ENCODE measurements at places on chromosomes 2 and 18.
A peak's percentile ranks its signal among the peaks of the same experiment; 100 is the strongest.

DNA sequence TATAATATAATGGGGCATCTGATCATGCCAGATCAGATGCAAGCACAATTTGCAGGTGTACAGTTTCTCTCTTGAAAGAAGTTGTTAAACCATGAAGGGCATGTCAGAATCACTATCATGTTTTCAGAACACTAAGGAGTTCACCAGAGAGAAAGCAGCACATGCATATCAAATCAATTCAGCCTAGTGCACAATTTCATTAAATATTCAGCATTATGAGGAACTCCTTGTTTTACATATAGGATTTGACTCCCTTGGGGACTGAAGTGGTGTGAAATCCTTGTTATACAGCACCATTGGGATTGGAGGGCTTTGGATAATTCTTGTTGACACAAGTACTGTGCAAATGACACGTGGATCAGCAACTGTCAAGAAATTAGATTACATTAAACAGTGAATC lies 562.1 kb upstream of the KLHL29 start:
- DNase-seq, result no peak

DNA sequence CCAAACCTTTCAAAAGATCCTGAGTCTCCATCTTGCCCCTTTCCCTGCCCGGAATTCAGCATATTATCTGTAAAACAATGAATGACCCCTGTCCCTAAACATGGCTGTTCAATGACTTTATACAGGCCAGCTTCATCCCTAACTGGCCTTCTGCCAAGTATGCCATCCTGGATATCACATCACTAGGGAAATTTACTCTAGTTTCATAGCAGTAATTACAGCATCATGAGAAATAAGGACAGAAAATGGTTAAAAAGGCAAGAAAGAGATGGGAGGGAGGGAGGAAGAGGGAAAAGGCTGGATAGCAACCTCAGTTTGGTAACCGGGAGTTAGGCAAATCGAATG lies 4.4 kb downstream of the MBOAT2 start:
- DNase-seq, result no peak

- DNase-seq, result no peak
These were observed 7.2 kb upstream of the CD226 start for GRCh38 chr18:69954719-69955480.

DNA sequence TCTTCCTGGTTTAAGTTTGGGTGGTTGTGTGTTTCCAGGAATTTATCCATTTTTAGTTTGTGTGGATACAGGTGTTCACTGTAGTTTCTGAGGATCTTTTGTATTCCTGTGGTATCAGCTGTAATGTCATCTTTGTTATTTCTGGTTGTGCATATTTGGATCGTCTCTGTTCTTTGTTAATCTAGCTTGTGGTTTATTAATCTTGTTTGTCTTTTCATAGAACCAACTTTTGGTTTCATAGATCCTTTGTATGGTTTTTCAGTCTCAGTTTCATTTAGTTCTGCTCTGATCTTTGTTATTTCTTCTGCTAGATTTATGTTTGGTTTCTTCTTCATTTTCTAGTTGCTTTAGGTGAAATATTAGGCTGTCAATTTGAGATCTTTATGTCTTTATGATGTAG lies 202.4 kb upstream of the ZSWIM2 start:
- no peak for DNase-seq

- peak; percentile 95 for DNase-seq
These were observed 36.0 kb downstream of the ANKRD29 start for GRCh38 chr18:23626451-23627279.

DNA sequence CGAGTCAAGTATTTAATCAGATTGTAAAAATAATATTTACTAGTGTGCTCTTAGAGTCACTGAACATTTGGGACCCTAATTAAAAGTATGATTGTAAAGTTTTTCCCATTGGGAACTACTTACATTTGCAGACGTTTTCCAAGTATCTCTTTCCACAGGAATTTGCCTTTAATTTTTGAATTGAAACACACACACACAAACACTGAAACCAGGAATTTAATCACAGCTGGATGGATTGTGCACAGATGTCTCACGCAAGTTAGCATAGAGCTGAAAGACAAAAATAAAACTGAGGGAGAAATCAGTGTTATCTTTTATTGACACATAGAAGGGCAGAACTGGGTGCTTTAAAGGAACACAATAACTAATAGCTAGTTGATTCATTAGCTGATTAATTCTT lies 230.7 kb downstream of the RND3 start:
- no peak for DNase-seq

DNA sequence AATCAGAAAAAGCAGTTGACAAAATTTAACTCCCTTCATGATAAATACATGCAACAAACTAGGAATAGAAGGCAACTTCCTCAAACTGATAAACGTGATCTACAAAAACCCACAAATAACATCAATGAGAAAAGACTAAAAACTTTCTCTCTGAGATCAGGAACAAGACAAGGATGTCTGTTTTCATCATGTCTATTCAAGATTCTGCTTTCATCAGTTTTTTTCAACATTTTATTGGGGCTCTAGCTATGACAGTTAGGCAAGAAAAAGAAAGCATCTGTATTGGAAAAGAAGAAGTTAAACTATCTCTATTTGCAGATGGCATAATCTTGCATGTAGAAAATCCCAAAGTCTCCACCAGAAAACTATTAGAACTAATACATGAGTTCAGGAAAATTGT lies 12.3 kb upstream of the CHST10 start:
- no peak for DNase-seq

DNA sequence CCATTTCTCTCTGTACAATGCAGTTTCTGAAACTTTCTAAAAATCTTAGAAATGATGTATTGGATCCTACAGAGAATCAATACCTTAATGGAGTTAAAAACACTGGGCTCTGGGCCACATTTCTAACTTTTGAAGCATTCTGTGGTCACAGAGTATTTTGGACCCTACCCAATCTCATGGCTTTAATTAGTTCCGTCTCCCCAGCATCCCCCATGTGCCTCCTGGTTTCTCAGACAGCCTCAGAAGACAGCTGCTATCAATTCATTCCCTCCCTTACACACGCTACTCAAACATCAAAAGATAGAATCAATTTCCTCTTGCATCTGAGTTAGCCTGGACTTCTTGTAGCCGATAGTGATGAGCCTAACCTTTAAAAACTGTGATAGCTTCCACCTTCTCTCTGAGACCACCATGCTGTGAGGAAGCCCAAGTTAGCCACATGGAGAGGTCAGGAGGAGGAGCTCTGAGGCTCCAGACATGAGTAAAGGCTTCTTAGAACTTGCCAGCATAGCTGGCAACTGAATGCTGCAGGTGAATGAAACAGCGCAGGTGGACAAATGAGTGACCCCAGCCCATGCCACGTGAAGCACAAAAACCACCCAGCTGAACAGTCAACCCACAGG lies 10.4 kb downstream of the ADCY3 start:
- DNase-seq, result no peak

DNA sequence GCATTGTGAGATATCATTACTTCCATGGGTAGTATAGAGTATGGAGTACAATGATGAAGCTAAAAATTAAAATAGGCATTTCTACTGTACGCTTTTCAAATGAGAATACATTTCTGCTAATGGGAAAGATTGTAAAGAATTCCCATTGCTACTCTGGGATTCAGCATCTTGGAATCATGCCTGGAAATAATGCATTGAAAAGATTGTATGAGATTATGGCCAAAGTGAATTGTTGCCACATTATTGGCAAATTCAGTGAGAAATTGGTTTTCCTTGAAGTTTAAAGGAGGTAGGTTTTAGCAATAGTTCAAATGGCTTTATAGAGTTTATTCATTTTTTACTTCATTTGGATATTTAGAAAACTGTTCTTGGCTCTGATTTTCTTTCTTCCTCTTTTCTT lies 157.9 kb downstream of the GULP1 start:
- DNase-seq, result no peak

- peak; percentile 5 for DNase-seq
These were observed 400.3 kb upstream of the PKDCC start for GRCh38 chr2:41647468-41648050.

DNA sequence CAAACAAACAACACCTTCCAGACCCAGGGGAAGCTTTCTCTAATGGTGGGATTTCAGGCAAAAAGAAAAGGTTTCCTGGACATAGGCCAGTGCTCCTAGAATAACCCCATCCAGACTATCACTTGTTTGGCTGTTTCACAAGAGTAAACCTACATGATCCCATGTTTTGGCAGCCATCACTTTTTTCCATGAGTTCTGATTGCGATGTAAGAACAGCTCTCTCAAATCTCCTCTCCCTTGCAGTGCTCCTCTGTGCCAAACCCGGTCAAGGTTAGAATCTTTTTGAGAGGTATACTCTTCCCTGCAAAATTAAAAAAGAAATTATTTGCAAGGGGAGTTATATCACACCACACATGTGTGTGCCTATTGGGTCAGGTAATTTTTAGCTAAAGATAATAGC lies 11.9 kb downstream of the GRP start:
- DNase-seq, result no peak

DNA sequence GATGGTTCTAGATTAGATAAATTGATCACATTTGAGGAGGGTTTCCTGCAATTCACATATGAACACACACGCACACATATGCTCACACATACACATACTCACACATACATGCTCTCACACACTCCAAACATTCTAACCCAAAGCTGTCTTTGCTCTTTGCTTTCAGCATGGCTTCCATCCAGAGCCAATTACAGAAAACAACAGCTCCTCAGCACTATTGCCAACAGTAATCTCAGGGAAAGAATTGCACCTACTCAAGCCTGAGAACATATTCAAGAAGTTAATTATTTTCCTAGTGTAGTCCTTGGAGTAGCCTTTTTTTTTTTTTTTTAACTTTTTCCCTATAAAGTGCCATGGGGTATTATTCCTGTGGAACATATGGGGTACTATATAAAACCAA lies 246.9 kb upstream of the PARD3B start:
- DNase-seq, result no peak

- DNase-seq, result peak; percentile 90
These were observed 177.4 kb upstream of the CWC22 start for GRCh38 chr2:180184506-180184905.

DNA sequence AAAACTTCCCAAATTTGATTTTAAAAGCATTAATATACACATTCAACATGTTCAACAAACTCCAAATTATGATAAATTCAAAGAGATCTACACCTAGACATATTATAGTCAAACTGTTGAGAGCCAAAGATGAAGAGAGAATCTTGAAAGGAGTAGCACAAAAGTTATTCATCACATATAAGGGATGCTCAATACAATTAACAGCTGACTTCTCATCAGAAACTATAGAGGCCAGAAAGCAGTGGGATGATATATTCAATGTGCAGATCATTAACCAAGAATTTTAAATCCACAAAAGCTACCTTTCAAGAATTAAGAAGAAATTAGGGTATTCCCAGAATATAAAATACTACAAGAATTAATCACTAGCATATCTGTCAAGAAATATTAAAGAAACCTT lies 75.4 kb downstream of the LOXHD1 start:
- no peak for DNase-seq

DNA sequence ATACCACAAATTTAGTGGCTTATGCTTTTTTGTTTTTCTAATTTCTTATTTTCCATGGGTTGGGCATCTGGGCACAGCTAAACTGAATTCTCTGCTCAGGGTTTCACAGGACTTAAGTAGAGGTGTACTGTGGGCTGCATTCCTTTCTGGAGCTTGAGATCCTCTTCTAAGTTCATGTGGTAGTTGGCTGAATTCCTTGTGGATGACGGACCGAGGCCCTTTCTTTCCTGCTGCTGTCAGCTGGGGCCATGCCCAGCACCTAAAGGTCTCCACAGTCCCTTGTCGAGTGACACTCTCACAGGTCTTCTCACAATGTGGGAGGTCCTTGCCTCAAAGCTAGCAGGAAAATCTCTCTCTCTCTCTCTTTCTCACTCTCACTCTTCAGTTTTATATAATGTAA lies 433.5 kb upstream of the LRATD1 start:
- DNase-seq, result peak; percentile 13

DNA sequence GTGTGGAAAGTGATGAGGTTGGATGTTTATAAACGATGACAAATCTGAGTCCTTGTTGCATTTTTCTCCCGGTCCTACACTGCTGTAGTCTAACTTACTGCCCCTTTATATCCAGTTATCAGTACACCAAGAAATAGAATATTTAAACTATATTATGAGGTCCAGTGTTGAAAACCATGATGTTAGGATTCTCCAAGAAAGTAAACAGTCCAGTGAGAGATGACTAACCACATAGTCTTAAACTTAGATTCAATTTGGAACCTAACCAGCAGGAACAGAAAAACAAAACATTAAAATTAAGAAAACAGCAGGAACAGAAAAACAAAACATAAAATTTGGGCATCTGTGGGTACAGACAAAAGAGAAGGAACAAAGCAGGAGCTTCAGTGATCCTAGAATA lies 143.2 kb downstream of the TPGS2 start:
- DNase-seq, result no peak

GRCh38 chr18:37669991-37670534 lies 104.5 kb upstream of the CELF4 start:
- DNase-seq, result no peak

GRCh38 chr2:165450156-165450555 lies 19.3 kb upstream of the CSRNP3 start:
- no peak for DNase-seq

DNA sequence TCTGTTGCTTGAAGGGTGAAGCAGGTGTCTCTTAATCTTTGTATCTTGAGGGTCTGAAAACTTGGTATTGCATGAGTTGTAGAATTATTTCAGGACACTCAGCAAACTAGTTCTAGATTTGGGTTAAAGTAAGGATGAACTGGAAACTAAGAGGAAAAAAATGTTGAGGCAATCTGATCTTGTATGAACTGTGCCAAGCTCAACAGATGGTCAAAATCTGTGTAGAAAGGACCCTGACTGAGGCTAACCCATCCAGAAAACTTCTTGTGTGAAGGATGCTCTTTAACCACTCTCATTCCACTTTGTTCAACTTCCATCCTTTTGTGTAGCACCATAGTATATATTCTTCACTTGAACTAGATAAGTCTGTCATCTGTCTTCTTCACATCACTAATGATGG lies 861.7 kb downstream of the SLC4A3 start:
- DNase-seq, result no peak

DNA sequence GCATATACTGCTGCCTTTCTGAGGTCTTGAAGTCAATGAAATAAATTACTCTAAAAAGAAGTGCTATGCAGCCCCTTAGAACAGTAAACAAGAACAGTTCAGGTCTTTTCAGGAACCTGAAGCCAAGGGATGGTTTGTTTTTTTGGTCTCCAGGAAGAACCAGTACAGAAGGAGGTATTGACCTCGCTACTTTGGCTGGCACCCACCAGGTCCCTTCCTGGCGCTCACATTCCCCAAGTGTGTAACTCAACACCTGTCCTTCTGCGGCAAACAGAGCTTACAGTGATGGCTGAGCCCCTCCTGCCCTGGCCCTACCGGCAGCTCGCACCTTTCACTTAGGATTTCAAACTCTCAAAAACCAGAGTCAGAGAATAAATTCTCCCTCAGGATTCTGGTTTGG lies 51.9 kb downstream of the SETBP1 start:
- DNase-seq, result no peak

DNA sequence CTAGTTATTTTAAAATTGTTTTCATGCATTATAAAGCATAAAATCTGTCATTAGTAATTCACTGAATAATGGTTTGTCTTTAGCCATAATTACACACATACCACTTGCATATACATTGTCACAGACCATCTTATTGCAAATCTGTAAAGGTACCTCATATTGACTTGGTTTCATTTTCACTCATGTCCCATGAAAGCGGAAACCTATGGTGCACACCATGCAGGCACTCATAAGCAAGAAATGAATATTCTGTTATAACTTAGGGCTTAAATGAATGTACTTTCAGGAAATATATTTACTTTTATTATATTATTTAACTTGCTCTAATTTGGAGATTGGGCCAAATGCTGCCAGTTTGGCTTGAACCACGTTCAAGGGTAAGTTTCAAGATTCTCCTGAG lies 29.2 kb upstream of the STK17B start:
- no peak for DNase-seq

Data from bronchial epithelial cell (primary cell).